Fibroblast of lung (primary cell): ENCODE measurements at places on chromosomes 16 and 17.

- H3K4me1 ChIP-seq = no peaks in the 10 kb centered on the region
- no peak for DNase-seq
- H3K27me3 ChIP-seq = no peaks in the 10 kb centered on the region
- H3K36me3 ChIP-seq = no peaks in the 10 kb centered on the region
- no peak overlapping the region for H3K27ac ChIP-seq
These were observed 17.6 kb upstream of the ARL4D start for GRCh38 chr17:43381204-43381603.

DNA sequence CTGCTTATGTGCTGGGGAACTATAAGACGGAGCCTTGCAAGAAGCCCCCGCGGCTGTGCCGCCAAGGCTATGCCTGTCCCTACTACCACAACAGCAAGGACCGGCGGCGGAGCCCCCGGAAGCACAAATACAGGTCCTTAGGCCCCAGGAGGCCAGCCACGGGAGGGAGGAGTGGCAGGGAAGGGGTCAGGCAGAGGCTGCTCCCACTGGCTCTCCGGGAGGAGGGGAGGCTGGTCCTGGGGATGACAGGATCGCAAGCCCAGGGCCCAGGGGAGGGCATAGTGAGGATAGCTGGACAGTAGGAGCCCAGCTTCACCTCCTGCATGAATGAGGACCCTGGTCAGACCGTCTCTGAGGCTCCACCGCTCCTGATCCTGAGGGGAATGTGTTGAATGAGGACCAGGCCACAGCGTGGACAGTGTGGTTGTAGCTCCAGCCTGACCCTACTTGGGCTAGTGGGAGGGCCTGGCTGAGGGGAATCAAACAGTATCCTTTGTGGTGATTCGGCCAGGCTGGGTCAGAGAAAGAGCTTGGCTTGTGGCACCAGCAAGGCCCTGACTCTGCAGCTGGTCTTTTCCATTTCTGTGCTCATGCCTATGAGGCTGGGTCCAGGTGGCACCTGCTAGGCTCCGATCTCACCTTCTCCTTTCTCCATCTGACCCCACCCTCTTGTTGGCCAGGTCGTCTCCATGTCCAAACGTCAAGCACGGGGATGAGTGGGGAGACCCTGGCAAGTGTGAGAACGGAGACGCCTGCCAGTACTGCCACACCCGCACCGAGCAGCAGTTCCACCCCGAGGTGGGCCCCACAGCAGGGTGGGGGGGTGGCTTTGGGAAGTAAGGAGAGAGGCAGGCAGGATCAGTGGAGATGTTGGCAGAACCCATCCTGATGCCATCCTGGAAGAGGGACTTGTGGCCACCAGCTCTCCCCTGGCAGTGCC lies 28.7 kb downstream of the UNK start:
- peaks cover 24% of the 10 kb centered on the region for H3K36me3 ChIP-seq
- no peak overlapping the region for H3K4me3 ChIP-seq
- H3K4me1 ChIP-seq = peaks cover 5% of the 10 kb centered on the region

DNA sequence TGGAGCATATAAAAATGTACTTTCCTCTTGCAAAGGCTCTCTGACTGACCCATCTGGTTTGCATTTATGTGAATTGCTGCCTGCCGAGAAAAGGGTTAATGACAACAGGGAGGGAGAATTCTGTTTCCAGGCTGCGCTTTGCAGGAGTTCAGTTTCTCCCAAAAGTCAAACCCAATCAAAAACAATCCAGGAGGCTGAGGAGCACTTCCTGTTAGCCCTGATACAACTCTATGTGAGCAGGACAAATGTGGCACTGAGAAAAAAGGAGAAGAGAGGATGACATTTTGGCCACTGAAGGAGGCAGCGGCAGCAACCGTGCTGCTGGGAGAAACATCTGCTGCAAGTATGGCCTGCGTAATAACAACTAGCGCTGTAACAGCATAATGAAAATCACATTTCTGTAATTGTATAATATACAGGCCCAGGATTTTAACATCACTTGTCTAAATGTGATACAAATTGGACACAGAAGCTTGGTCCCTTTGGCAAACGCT lies 26.8 kb upstream of the ELAC2 start:
- H3K4me1 ChIP-seq = no peaks in the 10 kb centered on the region
- no peak overlapping the region for H3K27ac ChIP-seq
- H3K36me3 ChIP-seq = no peaks in the 10 kb centered on the region

DNA sequence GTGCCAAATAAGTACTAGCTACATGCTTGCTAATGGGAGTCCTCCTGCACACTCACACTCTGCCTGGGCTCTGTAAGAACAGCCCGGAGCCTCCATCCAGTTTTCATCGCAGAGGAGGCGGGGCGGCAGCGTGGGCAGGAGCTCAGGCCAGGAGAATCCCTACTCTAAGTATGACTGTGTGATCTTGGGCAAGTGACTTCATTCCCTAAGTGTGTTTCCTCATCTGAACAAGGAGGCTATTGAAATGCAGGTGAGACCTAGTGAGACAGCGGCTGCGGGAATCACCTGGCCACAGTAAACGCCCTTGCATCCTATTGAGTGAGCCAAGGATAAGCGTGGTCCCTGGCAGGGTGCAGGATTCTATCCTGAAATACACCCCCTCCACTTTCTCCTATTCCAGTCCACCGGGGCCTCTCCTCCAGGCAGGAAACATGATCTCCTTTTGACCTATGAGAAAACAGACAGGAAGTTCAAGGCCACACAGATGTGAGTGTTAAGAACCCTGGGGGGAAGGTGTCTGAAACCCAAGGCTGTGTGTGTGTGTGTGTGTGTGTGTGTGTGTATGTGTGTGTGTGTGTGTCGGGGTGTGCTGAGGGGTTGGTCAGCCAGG lies 5.2 kb upstream of the RAI1 start:
- H3K27me3 ChIP-seq = peaks cover 13% of the 10 kb centered on the region
- no peak overlapping the region for H3K4me3 ChIP-seq
- no peaks in the 10 kb centered on the region for H3K4me1 ChIP-seq
- no peaks in the 10 kb centered on the region for H3K36me3 ChIP-seq
- no peak overlapping the region for H3K27ac ChIP-seq

- H3K4me3 ChIP-seq = no peak overlapping the region
- H3K27ac ChIP-seq = no peak overlapping the region
- DNase-seq = peak; percentile 68
These were observed 65.2 kb upstream of the ZNF469 start for GRCh38 chr16:88317613-88317965.

GRCh38 chr17:17700251-17700969 lies 19.2 kb downstream of the RAI1 start:
- H3K4me1 ChIP-seq = peaks cover 14% of the 10 kb centered on the region
- H3K36me3 ChIP-seq = no peaks in the 10 kb centered on the region
- no peak for DNase-seq
- peak overlapping the region; percentile 27 for H3K4me3 ChIP-seq
- H3K27ac ChIP-seq = no peak overlapping the region
- no peaks in the 10 kb centered on the region for H3K27me3 ChIP-seq

DNA sequence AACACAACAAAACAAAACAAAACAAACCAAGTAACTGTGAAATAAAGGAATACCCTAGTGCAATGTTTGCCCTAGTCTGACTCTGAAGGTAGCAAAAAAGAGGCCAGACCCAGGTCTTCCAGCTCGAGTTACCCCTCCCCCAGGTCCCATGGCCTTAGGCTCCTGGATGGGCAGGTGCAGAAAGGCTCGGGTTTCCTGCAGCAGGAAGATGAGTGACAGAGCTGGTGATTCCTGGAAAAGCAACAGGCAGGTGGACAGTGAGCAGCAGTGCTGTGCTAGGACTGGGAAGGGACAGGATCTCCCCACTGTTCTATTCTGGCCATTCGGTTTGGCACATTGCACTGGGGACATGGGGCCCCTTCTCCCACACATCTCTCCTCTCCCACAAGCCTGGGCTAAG lies 42.9 kb upstream of the MRTFB start:
- DNase-seq = no peak
- no peak overlapping the region for H3K4me3 ChIP-seq
- H3K27me3 ChIP-seq = no peaks in the 10 kb centered on the region
- no peaks in the 10 kb centered on the region for H3K36me3 ChIP-seq
- H3K4me1 ChIP-seq = no peaks in the 10 kb centered on the region
- H3K27ac ChIP-seq = no peak overlapping the region
